ENCODE measurements at places on chromosomes 4 and X.
A peak's percentile ranks its signal among the peaks of the same experiment; 100 is the strongest.

DNA sequence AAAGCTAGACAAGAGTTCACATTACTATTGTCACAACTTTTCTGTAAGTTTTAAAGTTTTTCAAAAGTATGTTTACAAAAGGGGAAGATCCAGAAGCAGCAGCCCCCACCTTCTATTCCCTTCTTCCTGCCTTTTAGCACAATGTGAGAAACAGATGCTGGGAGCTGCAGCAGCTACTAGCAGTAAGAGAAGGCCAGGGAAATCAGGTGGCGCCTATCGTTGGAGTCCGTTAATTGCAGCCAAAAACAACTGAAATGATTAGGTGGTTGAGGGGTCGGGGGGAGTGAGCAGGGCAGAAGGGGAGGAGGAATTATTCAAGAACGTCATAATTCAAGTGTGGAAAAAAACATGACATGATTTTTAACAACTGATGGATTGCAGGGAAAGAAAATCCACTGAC, 27.4 kb downstream of the FRYL start:
- no peak for DNase-seq

- no peak for DNase-seq
Observed at GRCh38 chr4:189974056-189974455, 33.4 kb downstream of the FRG1 start.

GRCh38 chrX:119236623-119237561, 807 bp downstream of the PGRMC1 start:
- no peak for DNase-seq

GRCh38 chr4:177256950-177257349, 52.7 kb upstream of the NEIL3 start:
- no peak for DNase-seq

GRCh38 chr4:73729534-73730165, 10.7 kb upstream of the CXCL8 start:
- DNase-seq: peak; percentile 74

GRCh38 chrX:33194289-33194688, 17.1 kb downstream of the DMD start:
- no peak for DNase-seq

- no peak for DNase-seq
Observed at GRCh38 chr4:152063621-152064240, 302.9 kb upstream of the GATB start.

GRCh38 chr4:173919196-173919595, 364.3 kb downstream of the FBXO8 start:
- peak; percentile 12 for DNase-seq

DNA sequence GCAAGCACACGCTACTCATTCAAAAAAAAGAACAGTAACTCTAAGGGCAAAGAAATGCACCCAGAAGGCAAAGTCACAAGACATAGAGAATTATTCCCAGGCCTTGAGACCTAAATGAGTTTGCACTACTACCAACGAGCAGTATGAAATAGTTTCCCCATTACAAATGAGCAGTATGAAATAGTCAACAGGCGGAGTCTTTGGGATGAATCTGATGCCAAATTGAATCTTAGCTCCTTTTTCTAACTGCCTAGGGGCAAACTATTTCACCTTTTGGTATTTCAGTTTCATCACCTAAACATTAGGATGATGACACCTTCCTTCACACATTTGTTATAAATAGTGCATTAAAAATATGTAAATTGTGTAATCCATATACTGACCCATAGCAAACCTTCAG, 213.0 kb upstream of the FAT4 start:
- DNase-seq: no peak

DNA sequence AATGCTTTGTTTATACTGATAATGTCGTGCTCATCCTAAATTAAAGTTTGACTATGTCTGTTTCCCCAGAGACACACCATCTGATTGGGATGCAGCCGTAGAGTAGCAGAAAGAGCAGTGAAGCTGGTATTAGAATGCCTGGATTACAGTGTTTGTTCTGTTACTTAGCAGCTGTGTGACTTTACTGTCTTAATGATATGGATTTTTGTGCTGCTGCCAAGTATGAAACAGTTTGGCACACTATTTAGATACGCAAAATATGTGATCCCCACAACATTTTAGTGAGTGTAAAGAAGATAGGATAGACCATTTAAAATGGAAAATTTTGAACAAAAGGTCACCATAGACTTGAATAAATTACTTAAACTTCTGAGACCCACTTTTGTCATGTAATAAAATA, 1.2 kb upstream of the CHIC1 start:
- no peak for DNase-seq

GRCh38 chrX:132214518-132214917, 4.7 kb downstream of the RAP2C start:
- no peak for DNase-seq

GRCh38 chr4:1250921-1251772, 2.2 kb upstream of the CTBP1 start:
- no peak for DNase-seq

GRCh38 chr4:101865501-101866062, 75.1 kb downstream of the BANK1 start:
- peak; percentile 0 for DNase-seq

- no peak for DNase-seq
Observed at GRCh38 chr4:25862411-25863346, at the start of gene SEL1L3. TSS of gene SEL1L3 (minus strand) at chr4:25862988. CDS start at chr4:25862836, 152 bp downstream.

GRCh38 chrX:104282166-104282725, 27.5 kb upstream of the ESX1 start:
- DNase-seq: no peak

- DNase-seq: no peak
Observed at GRCh38 chrX:121301356-121301755, 253.9 kb downstream of the GLUD2 start.

GRCh38 chr4:57064811-57065711, 45.1 kb downstream of the IGFBP7 start:
- peak; percentile 74 for DNase-seq

DNA sequence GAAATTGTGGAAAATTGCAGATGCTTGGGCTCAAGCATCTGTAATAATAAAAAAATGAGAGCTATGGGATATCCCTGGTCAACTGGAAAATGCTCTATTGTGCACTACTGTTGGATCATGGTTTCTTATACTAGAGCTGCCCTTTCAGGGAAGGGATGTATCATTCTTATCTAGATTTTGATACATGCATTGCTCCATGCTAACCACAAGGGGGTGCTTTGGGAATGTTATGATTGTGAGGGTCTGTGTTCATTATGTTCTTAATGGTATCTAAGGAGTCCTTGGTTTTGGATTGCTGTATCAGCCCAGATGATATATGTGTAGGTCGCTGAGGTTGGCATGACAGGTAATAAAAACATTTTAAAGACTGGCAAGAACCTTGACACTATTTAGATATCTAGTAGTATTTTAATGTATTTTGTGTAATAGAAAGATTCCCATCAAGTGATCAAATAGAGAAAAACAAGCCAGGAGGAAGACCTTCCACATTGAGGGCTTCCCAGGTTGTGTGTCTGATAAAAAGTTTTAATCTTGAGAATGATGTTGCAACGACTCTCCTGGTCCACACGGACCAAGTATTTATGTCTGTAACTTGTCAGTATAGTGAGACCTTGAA, 49.2 kb upstream of the TLR2 start:
- no peak for DNase-seq

DNA sequence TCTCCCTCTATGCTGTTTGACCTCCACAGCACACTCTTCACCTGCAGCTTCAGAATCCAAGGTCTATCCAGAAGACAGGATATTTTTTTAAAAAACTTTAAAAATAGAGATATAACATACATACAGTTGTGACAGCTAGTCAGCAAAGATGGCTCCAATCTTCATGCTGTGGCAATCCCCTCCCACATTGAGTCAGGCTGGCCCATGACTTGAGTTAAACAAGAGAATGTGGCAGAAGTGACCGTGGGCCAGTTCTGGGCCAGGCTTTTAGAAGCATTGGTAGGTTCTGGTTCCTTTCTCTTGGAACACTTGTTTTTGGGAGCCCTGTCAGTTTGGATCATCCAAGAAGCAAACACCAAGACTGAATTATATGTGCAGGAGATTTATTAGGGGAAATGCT, 36.1 kb upstream of the REPS2 start:
- no peak for DNase-seq

DNA sequence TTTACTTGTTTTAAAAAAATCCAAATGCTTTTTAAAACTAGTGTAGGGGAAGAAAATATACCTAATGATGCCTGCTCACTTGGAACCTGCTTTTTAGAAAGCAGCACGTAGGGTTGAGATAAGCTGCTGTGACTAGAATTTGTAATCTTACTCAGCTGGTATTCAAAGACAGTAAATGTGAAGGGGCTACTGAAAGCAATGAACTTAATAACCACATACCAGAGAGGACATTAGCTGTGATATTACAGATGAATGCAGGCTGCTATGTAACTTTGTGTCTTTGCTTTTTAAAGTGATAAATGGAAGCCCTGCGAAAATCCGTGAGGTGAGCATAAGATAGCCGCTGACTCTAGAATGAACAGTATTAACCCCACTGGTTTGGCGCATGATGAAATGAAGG, 124.1 kb downstream of the TRIML1 start:
- DNase-seq: no peak

- no peak for DNase-seq
Observed at GRCh38 chr4:100816436-100817045, 298.7 kb upstream of the EMCN start.

DNA sequence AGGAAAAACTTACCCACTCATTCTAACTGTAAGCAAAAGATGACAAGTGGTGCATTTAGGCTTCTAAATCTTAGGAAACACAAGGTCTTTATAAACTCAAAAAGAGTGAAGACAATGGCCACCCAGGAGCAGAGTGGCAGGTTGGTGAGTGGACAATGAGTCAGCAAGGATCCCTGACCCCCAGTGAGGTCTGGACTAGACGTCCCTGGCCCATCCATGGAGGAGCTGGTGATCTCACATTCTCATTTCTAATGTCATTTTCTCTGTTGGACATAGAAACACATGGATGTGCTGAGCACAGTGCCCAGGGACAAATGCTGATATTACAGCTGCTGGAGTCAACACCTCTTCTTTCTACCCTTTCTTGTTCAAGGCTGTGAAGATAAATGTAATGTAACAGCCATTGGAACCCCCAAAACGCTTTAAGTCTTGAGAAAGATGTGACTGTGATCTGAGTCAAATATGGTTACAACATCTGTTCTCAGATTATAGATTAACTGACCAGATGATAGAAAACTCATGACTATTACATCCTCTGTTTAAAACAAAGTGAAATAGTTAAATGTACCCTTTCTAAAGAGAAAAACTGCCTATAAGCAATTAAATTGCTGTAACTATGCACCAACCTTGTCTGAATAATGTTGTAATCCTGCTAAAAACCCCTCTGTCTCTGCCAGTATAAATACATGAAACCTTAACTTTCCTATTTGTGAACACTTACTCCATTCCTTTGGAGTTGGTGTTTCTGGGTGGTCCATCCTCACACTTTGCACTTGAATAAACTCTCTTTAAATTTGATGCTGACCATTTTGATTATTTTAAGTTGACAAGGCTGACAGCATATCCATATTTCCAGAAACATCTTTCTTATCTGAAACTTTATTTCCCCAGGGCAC, 92.7 kb downstream of the USP46 start:
- no peak for DNase-seq

- DNase-seq: no peak
Observed at GRCh38 chrX:100976211-100976610, 6.7 kb downstream of the ARL13A start.

- peak; percentile 73 for DNase-seq
Observed at GRCh38 chrX:10755439-10756334, 135.3 kb upstream of the MID1 start.

GRCh38 chr4:179095585-179096221, 1653.5 kb upstream of the AGA start:
- DNase-seq: no peak

DNA sequence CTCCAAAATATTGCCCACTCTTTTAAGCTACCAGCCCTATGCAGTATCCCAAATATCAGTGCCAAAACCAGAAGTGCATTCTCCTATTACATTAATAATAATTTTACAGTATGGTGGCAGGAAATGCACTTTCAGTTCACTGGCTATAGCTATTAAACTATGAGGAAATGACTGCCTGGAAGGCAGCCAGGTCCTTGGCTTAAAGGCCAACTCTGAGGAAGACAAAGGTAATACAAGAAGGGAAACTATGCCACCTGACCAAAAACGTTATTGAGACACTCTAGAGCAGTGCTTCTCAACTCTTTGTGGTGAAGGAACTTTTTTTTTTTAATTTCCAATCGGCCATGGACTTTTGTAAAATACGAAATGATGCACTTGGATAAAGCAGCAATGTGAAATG, 133.6 kb upstream of the VAMP7 start:
- no peak for DNase-seq

DNA sequence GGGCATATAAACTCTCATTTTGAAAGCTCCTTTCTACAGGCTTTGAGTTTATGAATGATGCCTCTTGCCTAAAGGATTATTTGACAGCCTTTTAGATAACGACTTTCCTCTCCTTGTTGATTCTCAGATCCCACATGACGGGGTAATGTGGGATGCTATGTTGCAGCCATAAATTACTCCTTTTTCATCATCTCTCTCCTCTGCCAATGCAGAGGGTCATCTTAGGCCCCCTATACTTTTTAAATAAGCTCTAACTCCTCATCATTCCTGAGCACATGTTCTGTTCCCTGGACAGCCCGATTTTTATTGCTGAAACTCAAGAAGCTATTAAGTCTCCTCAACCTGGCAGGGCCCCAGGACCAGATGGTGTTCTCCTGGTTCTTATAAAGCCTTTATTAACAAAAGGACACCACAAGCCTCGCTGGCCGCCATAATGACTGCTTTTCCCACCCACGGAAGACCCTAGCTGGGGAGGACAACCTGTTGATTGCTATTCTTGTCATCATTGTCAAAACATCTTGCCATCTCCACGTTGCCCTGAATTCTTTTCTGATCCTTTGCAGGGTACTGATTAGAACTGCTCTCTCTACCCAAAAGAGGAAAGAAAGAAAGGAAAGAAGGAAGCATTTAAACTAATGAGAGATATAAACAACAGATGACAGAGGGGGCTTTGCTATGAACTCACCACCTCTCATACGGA, 150.7 kb downstream of the DHX15 start:
- no peak for DNase-seq

- no peak for DNase-seq
Observed at GRCh38 chrX:152958047-152958446, 35.9 kb downstream of the PNMA5 start.

DNA sequence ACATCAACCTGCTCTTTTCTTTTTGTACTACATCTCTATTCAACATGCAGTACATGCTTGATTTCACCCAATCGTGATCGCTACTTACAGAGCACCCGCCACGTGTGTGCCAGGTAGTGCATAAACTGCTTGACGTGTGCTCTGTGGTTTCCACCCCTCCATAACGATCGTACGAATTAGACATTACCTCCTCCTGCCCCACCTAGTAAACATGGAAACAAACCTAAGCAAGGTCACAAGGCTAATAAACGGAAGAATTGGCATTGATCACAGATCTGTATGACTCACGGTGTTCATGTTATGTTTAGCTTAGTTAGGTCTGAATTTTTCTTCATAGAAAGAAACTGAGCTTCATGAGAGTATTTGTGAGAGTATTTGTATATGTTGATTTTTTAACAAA, 64.1 kb downstream of the STX18 start:
- no peak for DNase-seq

DNA sequence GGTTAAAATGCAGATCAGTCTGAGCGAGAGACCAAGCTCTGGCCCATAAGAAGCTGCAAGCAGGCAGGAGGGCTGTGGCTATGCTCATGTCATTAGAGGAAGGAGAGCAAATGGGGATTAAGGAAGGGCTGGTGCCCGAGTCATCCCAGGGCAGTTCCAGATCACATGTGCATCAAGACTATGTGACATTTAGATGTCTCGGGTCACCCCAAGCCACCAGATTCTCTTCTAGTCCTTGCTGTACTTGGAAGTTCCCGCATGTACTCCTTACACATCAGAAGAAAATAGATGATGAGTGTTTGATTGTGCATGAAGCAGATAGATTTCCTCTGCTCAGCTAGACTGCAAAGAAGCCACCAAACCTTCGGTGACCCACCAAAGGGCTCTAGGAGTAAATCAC, 42.1 kb upstream of the KLHL34 start:
- DNase-seq: no peak
